ENCODE measurements at places on chromosomes 5 and 9.

DNA sequence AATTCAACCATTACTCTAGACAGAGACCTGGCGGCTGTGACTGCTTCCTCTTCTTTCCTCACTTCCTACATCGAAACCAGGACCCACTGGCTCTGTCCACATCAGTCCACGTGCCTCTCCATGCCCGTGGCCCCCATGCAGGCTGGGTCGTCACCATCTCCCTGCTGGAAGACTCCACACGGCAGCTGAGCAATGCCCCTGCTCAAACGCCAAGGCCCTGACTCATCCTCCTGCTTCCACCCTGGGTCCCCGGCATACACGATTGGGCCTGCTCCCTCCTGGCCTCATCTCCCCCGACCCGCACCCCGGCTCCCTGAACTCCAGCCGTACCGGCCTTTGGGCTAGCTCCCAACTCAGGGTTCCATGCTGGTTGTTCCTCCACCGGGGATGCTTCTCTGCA is 67.2 kb upstream of the IER5L start:
- DNase-seq, result no peak

- no peak for DNase-seq
Measured at GRCh38 chr5:132327252-132327955, 33.2 kb downstream of the SLC22A4 start.

DNA sequence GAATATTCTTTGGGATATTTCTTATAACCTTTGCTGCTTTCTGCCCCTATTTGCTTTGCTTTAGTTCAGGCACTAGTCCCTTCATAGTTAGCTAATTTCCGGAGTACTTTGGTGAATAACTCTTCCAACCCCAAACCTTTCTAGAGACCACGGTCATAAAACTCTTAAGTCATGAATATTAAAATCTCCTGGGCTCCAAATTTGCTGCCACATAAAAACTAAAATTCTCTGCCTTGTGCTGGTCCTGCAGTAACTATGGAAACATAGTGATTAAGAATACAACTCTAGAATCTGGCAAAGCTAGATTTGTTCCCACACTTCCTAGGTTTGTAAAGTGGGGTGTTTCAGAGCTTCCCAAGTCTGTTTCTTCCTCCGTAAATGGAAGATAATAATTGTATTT is 10.0 kb upstream of the ACTBL2 start:
- no peak for DNase-seq

GRCh38 chr5:85545129-85545528 is 1072.6 kb upstream of the COX7C start:
- no peak for DNase-seq

GRCh38 chr5:7794823-7795222 is 56.1 kb downstream of the CFAP90 start:
- DNase-seq, result no peak

DNA sequence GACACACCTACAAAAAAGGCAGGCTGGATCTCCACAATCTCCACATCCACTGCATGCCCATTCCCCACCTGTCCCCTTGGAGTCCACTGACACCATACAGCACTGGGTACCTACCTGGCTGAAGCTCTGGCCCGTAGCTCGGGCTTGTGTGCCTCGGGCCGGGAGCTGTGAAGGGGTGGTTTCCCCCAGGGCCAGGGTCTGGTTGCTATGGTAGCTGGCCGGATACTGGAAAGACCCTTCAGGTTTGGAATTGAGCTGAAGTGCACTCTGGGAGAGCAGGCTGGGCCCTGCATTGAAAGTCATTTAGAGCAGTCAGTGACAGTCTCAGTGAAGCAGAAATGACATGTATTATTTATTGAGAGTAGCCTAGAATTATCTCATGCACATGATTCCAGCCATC is 507.3 kb downstream of the CTNND2 start:
- DNase-seq, result no peak

- DNase-seq, result no peak
Measured at GRCh38 chr5:139619861-139620260, 28.3 kb upstream of the CXXC5 start.

DNA sequence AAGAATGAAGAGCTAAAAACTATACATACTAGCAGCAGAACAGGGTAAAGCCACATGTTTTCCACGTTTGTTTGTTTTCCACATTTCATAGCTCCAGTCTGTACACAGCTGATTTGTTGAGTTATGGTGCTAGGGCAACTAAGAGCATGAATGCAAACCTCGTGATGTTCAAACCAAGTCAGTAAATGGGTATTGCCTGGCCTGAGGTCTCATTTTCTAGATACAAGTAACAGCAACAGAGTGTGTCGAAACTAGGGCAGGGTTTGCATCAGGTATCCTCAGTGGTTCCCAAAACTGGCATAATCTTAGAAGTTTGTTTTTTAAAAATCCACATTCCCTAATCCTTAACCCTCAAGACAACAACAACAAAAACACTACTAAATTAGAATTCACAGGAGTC is 89.3 kb downstream of the CEMIP2 start:
- DNase-seq, result no peak

DNA sequence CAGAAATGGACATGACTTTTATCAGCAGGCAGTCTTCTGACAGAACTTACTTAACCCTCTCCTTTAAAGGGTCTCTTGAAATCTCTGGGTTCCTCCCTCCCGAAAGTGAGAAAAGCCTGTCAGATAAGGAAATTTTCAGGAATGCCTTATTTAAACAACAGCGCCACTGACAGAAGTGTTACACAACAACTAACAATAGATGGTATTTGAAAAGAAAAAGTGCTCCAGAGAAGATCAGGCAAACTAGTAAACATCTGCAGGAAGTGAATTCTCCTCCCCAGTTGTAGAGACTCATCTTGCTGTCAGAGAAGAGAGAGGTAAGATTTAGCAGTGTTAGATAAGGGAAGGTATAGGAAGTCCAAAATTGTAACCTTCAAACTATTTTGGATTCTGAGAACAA is 107.2 kb upstream of the NFIL3 start:
- DNase-seq, result no peak

GRCh38 chr9:82539146-82539545 is 523.8 kb downstream of the RASEF start:
- DNase-seq, result no peak

DNA sequence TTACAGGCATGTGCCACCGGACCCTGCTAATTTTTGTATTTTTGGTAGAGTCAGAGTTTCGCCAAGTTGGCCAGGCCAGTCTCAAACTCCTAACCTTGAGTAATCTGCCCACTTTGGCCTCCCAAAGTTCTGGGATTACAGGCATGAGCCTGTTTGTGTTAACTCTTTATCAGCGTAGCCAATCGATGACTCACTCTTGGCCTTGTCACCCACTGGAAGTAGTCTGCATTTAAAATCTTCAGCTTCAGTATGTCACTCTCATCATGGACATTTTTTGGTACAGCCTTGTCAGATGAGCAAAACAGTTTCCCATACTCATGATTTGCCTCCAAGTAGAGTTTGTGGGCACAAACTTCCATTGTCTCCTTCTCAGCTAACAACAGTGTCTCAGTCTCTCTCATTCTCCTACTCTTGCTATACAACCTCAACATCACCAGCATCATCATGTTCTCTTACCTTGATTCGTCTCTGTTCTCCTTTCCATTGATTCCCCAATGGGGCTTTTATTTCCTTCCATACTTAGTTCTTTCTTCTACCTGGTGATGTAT is 22.5 kb downstream of the MUSK start:
- DNase-seq, result no peak

DNA sequence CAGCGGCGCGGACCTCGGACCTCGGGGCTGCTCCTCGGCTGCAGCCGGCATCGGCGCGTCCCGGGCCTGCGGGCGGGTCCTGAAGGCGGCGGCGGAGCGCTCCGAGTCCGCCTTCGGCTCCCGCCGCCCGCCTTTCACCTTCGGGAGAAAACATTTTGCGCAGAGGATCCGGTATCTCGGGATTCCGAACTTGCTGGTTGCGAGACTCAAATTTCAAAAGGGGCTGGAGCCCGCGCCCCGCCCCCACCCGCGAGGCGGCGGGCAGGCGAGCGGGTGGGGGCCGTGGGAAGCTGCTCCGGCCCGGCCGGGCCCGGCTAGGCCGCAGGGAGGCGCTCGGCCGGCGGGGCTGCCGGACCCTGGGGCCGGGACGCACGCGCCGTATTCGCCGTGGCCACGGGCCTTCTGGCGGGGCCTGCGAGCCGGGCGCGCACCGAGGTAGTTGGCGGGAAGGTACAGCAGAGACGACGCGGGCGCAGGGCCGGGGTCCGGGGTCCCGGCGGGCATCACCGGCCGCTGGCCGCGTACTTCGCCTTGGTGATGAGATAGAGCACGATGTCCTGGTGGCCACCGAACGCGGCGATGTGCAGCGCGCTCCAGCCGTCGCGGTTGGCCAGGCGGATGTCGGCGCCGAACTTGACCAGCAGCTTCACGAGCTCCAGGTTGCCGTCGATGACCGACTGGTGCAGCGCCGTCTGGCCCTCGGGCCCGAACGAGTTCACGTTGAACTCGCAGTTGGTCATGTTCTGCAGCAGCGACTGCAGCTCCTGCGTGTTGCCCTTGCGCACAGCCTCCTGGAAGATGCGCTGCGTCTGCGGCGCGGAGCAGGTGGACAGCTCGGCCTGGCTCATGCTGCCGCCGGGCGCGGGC is 757 bp downstream of the NRARP start:
- DNase-seq, result no peak

DNA sequence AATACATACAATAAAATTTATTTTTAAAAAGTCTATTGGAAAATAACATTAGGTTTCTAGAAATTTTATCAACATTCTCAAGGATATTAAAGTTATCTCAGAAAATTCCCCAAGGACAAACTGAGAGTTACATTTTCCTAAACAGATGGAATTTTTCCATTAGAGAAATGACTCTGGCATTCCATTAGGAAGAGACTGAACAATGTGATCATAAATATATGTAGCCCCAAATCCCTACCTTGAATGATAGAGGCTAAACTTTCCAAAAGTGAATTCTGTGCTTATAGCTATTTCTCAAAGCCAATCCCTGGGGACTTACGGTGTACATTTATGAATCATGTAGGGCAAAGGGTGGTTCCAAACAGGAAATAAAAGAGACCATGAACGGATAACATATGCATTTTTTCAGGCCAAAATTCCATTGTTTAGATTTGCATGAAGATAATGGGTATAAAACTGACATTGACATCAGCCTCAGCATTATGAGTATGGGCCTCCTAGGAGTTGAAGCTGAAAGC is 1181.0 kb upstream of the DMAC1 start:
- DNase-seq, result no peak

GRCh38 chr5:138752341-138752950 is 779 bp upstream of the CTNNA1 start:
- peak; percentile 8 for DNase-seq

- no peak for DNase-seq
Measured at GRCh38 chr9:38301376-38302106, 91.0 kb upstream of the ALDH1B1 start.

DNA sequence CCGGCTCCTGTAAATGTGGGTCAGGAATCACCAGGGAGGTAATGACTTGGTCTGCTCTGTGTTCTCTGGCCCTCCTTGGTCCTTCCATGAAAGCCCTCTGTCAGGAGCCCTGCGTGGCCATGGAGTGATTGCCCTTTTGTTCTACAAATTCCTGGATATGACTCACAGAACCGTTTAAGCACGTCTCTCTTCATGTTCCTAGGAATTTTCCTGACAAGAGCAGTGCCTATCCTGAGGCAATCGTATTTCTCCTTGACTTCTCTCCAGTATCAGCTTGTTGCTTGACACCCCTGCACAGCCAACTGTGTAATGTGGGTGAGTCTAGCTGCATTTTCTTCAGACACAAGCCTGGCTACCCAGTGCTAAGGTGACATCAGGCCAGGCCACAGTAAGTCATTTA is 274.3 kb upstream of the ZNF462 start:
- no peak for DNase-seq

DNA sequence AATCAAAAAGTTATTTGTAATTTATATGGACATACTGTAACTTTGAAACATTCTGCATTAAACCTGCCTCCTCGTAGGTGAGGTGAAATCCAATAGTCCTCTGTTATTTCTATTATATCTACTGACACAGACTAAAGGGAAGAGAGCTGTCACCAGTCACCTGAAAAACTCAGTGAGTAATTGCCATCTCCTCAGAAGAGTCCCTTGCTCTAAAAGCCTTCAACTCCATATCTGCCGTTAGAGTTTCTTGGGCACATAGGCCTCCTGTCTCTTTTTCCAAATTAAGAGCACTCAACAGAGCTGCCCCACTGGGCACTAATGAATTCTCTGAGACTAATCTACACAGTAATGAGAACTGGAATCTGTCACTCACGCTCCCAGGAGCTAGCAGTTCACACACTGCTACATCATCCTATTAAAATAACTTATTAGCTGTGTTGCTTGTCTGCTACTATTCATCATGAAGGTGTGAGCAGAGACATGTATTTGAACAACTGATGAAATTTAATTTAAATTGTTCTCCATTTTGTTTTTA is 67.3 kb upstream of the VCAN start:
- DNase-seq, result no peak

DNA sequence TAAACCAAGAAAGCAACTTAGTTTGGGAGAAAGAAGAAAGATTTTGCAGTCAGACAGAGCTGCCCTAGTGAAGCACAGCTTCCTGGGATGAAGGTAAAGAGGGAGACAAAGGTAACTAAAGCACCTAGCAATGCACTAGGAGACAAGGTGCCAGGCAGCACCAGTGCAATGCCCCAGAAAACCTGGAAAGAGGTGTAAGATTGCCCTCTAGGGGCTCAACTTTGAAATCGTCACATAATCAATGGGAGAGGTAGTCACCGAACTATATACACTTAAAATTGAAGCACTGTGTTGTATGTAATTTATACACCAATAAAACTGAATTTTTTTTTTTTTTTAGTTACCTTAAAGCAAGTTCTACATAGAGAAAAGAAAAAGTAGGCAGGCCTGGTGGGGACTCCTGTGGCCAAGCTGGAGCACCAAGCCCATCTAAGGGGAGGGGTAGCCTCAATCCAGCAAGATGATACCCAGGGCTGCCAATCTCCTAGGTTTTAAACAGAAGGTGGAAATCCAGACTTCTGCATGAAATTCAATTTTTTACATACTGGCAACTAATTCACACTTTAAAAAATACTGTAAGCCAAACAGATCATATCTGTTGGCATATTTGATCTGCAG is 48.2 kb downstream of the CDK5RAP2 start:
- no peak for DNase-seq

GRCh38 chr5:80745490-80745889 is 90.7 kb upstream of the DHFR start:
- DNase-seq, result no peak

DNA sequence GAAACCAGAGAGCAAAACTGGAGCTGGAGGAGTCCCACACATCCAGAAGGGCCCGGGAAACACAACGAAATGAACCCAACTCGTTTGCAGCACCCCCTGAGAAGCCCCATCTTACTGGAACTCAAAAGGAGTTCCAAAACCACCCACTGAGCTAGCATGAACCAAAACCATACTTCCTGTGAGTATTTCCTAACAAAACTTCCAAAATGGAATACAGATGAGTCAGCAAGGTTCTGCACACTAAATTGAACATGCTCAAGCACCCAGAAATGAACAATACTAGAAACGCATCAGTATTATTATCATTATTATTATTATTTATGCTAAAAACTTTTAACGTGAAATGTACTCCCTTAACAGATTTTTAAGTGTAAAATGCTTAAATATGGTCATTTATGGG is 8.0 kb upstream of the SPOCK1 start:
- DNase-seq, result no peak

GRCh38 chr5:52943808-52944207 is 45.3 kb upstream of the ITGA2 start:
- no peak for DNase-seq

GRCh38 chr9:112569186-112569585 is 82.6 kb downstream of the KIAA1958 start:
- DNase-seq, result no peak

GRCh38 chr5:65774346-65774745 is 52.3 kb downstream of the NLN start:
- no peak for DNase-seq

- no peak for DNase-seq
Measured at GRCh38 chr9:107755246-107755645, 265.7 kb upstream of the KLF4 start.

- no peak for DNase-seq
Measured at GRCh38 chr9:72980183-72980582, 27.3 kb upstream of the ALDH1A1 start.

All from right renal pelvis (tissue), 4 donors.